ENCODE measurements at places on chromosomes 1 and 21.
A peak's percentile ranks its signal among the peaks of the same experiment; 100 is the strongest.

DNA sequence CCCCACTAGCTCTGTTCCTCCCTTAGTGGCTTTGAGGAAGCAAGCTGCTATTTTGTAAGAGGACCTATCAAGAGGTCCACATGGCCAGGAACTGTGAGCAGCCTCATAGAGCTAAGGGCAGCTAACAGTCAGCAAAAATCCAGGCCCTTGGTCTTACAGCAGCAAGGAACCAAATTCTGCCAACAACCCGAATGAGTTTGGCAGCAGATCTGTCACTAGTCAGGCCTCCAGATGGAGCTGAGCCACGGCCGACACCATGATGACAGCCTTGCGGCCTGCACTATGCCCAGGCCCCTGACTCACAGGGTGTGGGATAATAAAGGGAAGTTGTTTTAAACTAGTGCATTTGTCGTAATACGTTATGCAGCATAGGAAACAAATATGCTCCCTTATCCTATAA is 28.0 kb upstream of the H3-3A start:
- no peak for DNase-seq

DNA sequence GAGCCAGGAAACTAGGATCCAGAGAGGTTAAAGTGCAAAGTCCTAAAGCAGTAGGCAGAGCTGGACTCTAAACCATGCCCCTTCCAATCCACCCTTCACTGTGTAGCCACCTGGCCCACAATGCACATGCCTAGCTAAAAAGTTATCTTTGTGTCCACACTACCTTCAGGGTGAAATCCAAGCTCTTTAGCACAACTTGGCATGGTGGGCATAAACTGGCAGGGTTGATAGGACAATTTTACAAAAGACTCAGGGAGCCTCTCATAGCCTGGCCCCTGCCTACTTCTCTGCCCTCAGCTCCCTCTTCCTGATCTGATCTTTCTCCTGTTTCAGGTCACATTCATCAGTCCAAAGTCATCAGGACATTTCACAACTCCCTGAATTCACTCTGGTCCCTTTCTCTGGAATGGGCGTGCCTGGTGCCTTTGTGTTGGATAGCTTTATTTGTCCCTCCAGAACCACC is 513.9 kb downstream of the OMA1 start:
- DNase-seq, result no peak

DNA sequence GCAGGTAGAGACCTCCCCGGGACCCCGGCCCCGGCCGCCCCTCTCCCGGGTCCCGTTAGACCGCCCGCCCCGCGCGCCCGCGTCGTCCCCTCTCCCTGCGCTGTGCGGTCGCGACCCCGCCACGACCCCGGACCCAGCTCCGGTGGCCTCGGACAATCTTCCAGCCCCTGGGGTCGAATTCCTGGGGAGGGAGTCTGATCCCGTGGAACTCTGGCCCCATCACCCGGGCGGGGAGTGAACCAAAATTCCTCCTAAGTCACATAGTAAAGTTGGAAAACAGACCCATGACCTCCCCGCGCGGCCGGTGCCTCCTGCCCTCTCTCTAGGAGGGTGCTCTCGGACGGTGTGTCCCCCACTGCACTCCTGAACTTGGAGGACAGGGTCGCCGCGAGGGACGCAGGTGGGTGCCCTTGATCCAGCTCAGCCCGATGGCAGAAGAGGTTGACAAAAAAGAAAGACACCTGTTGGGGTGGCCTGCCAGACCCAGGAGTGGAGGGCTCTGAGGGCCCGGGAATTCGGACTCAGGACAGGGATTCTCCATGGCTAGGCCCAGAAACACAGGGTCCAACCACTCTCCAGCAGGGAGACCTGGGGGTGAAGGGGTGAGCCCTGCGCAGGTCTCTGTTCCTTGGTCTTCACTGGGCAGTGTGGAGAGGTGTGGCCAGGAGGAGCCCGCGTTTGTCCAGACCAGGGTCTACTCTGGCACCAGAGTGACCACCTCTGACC is 451 bp downstream of the ADAMTSL4 start:
- no peak for DNase-seq

DNA sequence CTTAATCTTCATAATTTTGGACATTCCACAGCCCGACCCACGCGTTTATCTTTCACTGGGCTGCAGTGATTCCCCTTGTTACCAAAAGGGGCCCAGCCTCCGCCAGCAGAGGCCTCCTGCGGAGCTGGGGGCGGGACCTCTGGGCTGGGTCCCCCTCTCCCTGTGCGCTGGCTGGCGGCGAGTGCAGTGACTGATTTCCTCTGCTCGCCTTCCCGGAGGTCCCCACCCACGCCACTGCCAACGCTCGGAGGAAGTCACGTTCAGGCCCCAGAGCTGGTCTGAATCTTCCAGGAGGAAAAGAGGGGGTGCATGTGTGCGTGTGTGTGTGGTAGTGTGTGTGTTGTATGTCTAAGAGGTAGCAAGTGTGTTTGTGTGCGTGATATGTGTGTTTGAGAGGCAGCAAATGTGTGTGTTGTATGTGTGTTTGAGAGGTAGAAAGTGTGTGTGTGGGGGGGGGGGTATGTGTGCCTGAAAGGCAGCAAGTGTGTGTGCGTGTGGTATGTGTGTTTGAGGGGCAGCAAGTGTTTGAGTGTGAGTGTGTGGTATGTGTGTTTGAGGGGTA is 35.0 kb upstream of the JAK1 start:
- no peak for DNase-seq

- DNase-seq, result peak; percentile 39
Observed at GRCh38 chr1:30911059-30911954, 2.7 kb upstream of the SDC3 start.

GRCh38 chr1:239960366-239960765 is 131.3 kb upstream of the FMN2 start:
- no peak for DNase-seq

DNA sequence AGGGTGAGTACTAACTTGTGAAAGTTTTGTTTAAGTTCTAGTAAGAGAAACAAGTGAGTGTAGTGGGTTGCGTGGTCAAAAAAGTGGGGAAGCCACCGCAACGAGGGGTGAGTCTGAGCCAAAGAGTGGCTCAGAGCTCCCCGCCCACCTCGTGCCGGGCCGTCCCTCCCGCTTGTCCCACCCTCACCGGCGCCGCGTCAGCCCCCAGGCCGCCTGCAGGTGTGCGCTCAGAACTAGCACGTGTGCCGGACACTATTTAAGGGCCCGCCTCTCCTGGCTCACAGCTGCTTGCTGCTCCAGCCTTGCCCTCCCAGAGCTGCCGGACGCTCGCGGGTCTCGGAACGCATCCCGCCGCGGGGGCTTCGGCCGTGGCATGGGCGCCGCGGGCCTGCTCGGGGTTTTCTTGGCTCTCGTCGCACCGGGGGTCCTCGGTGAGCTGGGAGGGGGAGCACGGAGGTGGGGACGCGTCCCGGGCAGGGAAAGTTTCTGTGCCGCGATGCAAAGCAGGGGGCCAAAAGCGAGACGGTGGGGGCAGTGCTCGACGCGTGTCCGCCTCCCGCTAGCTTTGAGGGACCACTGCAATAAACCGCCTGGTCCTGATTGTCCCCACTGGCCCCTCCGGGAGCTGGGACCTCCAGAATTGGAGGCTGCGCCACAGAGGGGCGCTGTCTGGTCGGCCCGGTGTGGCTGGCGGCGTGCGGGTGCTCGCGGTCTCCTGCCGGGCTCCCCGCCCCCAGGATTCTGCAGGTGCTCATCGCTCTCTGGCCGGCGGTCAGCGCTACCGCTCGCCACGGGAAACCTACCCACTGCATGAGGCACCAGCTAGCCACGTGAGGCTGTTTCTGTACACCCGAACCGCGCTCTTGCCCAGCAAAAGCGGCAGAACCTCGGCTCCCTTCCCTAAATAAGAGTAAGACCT is at the start of gene CR2:
TSS of gene CR2 (plus strand) at position 283 of the 919 bp plus-strand sequence. CDS start at position 374, 91 bp downstream.
- no peak for DNase-seq

DNA sequence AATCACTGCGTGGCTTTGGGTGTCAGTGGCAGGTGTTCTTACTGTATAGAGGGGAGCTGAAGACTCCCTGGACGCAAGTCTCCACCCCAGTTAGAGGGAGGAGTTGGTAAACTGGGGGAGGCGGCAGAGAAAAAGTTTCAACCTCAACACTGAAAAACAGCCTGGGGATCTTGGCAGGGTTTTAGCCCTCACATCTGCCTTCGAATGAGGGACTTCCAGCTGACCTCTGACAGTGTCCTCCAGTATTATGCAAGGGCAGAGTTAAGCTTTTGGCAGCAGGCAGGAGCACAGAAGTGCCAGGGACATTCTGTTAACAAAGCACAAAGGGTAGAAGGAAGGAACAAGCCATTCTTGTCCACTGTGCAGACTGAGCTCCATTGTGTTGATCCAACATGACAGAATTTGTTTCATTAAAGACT is 41.2 kb upstream of the RAB4A start:
- no peak for DNase-seq

GRCh38 chr1:205014783-205015182 is 28.2 kb upstream of the CNTN2 start:
- DNase-seq, result no peak

- no peak for DNase-seq
Observed at GRCh38 chr1:161497961-161498360, 7.3 kb upstream of the FCGR2A start.

DNA sequence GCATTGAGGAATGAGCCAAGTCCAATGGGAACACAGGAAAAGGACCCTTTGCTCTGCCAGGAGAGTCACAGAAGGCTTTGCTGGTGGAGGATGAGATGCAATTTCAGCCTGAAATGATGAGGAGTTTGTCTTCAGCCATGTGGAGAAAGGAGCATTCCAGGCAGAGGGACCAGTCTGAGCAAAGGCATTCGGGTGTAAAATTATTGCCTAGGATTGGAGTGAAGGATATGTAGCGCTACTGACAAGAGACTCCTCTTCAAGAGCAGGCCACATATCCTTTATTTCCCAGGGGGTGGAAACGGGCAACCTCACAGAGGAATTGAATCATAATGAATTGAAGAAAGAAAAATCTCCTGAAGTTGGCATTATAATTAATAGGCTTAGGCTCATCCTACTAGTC is 1.1 kb upstream of the CSF1 start:
- no peak for DNase-seq

GRCh38 chr1:202315576-202316168 is 26.1 kb downstream of the UBE2T start:
- DNase-seq, result peak; percentile 31

GRCh38 chr1:200971428-200971903 is 52.0 kb downstream of the KIF21B start:
- no peak for DNase-seq

GRCh38 chr1:209208648-209209047 is 374.9 kb upstream of the CAMK1G start:
- DNase-seq, result no peak

DNA sequence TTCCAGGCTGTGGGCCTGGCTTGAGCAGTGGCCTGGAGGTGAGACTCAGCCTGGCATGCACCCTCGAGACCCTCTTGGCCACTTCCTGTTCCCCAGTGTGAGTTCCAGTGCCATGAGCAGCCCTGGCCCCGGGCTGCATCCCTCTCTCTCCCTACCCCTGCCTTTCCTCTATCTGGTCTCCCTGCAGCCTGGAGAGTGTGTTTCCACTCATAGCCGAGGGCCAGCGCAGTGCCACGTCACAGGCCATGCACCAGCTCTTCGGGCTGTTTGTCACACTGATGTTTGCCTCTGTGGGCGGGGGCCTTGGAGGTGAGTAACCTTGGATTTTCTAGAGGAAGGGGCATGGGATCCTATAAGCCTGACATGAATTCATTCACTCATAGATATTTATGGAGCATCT is 13.6 kb downstream of the RHBG start:
- no peak for DNase-seq

- DNase-seq, result no peak
Observed at GRCh38 chr1:221687836-221688487, 53.9 kb downstream of the DUSP10 start.

DNA sequence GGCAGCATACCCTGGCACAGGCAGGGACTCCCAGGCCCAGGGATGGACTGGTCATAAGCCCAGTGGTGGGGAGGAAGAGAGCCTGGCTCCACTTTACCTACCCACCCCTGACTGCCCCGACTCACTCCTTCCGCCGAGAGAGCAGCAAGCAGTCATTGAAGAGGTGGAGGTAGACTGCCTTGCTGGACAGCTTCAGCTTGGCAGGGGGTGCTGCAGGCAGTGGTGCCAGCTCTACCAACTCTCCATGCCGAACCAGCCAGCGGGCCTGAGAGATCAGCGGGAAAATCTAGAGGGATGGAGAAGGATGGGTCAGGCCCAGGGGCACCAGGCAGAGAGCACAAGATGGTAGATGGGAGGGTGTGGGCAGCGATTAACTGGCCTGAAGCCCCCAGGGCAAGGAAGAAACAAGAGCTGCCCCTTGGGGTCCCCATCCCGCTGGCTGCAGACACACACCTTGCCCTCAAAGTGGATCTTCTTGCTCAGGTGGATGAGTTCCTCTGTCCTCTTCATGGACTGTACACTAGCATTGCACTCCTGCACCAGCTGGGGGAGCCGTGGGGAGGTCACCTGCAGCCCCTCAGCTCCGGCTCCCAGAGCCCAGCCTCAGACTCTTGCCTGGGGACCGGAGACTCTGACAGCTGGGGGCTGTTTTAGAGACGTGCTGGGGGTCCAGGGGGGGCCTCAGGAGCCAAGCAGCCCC is 7.7 kb downstream of the ARHGEF19 start:
- no peak for DNase-seq

- DNase-seq, result no peak
Observed at GRCh38 chr1:52926864-52927211, 238 bp upstream of the SCP2 start.

DNA sequence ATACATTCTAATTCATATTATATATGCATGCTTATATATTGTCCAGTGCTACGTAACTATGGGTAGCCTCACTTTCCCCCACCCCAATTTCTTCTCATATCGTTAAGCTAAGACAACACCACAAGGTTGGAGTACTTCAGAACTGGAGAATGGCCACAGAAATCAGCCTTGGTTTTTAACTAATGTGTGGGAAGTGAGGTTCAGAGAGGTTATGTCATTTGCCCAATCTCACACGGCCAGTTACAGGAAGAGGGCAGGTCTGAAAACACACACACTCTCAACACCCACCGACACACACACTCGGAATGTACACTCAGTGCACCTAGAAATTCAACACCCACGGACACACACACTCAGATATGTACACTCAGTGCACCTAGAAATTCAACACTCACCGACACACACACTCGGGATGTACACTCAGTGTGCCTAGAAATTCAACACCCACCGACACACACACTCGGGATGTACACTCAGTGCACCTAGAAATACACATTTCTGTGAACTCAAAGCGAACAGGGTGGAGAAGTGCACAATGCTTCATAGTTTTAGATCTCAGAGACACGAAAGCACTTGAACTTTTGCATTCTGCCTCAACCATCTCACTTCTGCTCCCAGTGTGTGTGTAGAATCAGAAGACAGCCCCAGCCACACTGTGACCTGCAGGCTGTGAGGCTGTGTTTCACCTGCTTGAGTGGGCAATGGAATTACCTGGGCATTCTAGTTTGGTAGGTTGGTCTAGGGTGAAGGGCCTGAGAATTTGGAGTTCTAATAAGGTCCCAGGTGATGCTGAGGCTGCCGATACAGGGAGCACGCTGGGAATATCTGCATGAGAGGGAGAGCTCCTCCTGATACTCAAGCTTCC is 170.4 kb downstream of the CLIC6 start:
- DNase-seq, result no peak

DNA sequence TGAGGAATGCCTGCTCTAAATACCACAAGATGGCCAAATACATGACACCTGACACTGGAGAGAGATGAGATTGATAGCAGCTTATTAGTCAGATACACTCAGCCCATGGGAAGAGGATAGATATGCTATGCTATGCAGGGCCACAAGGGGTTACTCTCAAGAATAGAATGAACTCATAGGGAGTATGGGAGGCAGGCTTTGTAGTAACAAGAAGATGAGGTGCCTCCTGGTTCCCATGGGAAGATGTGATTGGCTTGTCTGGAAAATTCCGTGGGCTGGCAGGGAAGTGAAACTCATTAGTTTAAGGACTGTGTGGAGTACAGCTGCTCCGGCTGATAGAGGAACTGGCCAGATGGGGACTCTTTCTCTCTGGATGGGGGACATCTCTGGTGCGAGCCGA is 16.5 kb downstream of the CCDC30 start:
- no peak for DNase-seq
